Nucleus accumbens (tissue), 56 donors: ENCODE measurements at places on chromosomes 13 and 19.

GRCh38 chr19:58209577-58209976, 19.1 kb upstream of the ZNF544 start:
- no peak for DNase-seq

GRCh38 chr13:85529218-85529594, 270.0 kb downstream of the SLITRK6 start:
- no peak for DNase-seq

DNA sequence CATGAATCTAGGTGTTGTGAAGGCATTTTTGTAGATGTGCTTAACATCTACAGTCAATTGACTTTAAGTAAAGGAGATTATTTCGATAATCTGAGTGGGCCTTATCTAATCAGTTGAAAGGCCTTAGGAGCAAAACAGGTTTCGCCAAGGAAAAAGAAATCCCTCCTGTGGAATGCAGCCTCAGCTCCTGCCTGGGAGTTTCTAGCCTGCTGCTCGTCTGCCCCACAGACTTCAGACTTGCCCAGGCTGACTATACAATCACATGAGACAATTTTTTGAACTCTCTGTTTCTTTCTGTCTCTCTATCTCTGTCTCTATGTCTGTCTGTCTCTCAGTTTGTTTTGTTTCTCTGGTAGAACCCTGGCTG, 312.5 kb downstream of the OLFM4 start:
- no peak for DNase-seq

- no peak for DNase-seq
Observed at GRCh38 chr13:88623150-88623549, 952.0 kb downstream of the SLITRK5 start.

DNA sequence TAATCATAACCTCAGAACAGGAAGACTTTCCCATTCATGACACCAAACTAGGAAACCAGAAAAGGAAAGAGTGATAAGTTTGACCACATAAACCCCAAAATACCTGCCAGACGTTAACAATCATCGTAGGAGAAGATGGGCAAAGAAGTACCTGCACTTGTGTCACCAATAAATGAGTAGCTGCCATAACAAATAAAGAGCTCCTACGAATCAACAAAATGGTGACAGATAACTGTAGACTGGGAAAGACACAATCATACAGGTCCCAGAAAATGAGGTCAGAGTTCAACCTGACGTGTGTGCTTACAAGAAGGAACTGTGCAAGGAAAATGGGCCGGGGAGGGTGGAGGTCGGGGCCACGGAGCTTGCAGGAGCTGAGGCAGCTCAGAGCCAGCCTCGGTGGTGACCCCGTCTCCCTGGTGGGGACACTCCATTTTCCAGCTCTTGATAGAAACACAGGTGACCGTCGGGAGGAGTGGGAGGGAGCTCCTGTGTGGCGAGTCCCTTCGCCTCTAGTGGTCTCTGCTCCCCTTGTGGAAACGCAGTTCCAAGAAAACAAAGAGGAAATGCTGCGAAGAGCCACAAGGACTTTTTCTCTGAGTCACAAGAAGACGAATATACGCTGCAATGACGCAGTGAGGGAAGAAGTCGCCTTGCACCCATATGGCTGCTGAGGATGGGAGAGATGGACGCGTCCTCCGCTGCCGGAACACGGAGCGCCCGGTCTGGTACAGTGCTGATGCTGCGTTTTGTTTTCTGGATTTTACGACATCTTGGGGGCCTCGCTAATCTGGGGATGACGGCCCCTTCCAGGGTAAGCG, 9.5 kb downstream of the PIP5K1C start:
- DNase-seq: no peak

DNA sequence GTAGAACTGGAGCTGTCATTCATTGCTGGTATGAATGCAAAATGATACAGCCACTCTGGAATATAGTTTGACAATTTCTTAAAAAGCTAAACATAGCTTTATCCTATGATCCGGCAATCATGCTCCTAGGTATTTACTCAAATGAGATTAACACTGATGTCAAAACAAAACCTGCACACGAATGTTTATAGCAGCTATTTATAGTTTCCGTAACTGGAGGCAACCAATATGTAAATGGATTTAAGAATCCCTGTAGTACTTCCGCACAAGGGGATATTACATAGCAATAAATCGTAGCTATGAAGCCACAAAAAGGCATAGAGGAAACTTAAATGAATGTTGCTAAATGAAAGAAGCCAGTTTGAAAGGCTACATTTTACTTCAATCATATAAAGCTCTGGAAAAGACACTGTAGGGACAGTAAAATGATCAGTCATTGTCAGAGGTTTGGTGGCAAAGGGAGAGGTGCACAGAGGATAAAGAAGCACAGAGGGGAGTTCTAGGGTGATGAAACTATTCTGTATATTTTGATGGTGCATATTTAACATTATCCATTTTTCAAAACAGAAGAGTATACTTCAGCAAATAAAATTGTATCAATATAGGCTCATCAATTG, 1893.0 kb upstream of the PCDH20 start:
- DNase-seq: no peak

DNA sequence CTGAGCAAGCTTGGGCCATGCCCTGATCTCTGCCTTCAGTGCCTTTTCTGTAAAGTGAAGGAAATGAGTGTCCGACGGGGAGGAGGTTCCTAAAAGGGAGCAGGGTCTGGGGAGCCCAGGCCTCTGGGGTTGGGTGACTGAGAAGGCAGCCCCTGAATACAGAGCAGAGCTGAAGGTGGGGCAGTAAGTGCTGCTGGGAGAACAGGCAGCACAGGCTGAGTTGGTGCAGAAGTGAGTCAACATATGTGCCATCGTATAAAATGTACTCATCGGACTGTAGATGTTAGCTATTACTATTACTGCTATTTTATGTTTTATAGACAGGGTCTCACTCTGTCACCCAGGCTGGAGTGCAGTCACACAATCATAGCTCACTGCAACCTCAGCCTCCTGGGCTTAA, 1.0 kb upstream of the HAMP start:
- DNase-seq: no peak
